ENCODE measurements at places on chromosomes 7 and 10.

DNA sequence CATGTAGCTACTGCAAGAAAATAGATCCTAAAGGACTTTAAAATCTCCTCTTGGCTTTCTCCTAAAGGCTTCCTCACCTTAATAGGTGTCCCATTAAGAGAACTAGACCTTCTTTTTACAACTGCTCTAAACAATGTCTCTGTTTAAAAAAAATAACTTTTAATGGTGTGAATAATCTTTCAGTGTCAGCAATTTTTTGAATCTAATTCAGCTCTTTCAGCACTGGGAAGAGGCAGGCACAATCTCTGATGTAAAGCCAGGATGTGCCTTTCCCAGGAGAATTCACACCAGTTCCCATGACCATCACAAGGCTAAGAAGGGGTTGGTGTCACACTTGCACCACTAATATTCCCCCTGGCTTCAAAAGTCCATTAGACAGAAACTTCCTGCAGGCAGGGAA lies 254.6 kb downstream of the XPNPEP1 start:
- DNase-seq = no peak

DNA sequence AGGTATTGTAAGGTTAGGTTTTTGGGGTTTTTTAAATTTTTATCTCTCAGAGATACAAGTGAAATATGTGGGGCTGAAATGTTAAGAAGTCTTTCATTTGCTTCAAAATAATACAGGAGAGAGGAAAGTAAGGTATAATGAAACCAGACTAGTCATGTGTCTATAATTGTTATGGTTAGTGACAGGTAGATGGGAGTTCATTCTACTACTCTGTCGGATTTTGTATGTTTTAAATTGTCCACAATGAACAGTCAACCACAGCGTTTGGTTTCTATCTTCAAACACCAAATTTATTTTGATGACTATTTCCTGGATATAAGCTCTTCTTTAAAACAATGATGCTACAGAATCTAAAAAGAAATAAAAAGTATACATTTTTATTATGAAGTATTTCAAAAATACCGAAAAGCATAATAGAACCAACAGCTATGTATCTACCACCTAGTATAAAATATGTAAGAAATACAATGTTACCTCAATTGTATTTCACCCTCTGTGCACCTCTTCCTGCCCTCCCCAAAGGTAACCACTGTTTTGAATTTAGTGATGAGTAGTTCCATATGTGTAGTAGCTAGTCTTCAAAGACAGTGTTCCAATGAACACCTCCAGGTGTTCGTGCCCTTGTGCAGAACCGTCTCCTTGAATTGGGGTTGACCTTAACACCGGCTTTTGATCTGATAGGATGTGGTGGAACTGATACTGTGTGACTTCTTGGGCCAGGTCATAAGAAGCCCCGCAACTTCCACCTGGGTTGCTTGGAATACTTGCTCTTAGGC lies 74.8 kb upstream of the CDK1 start:
- no peak for DNase-seq

GRCh38 chr10:26729395-26729794 lies 31.9 kb downstream of the PDSS1 start:
- no peak for DNase-seq

- DNase-seq = no peak
These were observed 456.8 kb upstream of the NRP1 start for GRCh38 chr10:33791272-33791660.

GRCh38 chr7:110356438-110356837 lies 734.5 kb upstream of the LRRN3 start:
- no peak for DNase-seq

DNA sequence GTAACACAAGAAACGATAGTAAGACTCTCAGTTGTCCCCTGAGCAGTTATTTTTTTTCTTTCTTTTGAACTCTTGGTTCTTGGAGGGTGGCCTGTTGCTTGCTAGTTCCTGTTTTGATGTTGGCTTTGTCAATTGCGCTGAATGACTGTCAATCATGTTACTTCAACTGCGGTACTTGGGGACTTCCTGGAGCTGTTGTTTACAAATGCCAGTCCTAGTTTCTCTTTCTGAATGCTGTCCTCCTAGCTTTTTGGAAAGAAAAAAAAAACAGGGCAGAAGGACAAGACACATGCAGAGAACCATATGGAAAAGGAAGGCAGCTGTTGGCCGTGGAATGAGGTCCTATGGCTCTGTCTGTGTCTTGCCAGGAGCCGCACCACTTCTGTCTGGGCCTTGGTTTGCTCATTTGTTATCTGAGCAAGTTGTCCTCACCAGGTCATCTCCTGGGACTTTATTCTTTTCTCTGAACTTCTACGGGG lies 7.0 kb upstream of the PDCD4 start:
- peak; percentile 36 for DNase-seq

DNA sequence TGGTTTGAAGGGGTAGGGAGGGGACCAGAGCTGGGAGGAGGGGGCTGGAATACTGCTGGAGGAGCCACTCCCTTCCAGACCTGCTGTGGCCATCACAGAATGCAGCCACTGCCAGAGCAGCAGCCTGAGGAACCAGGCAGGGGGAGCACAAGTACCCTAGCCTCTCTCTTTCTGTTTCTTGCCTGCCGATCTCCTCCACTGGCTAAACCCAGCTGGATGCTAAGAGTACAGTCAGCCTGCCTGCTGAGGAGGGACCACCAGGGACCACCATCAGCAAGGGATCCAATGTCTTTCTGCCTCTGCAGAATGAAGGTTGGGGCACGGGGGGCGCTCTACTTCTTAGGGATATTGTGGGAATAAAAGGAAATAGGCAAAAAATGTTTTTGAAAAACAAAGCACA lies 4.7 kb downstream of the BLVRA start:
- DNase-seq = no peak

GRCh38 chr7:102926783-102927140 lies 14.0 kb downstream of the LRRC17 start:
- no peak for DNase-seq

DNA sequence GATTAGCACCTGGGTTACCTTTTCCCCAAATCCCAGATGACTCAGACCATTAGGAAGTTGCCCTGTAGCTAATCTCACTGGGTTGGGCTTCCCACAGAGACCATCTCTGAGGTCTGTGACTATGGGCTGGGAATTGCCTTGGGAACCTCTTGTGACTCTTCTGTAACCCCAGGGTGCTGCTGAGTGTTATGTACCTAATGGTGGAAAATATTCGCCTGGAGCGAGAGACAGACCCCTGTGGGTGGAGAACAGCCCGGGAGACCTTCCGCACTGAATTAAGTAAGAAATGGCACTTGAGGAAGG lies 20.0 kb downstream of the STRIP2 start:
- no peak for DNase-seq

- no peak for DNase-seq
These were observed 143.1 kb upstream of the CAV2 start for GRCh38 chr7:116356333-116356965.

- DNase-seq = no peak
These were observed at the start of gene BEND7 for GRCh38 chr10:13528875-13529713. TSS of gene BEND7 (minus strand) at chr10:13529014. CDS start at chr10:13528533, 481 bp downstream.

- no peak for DNase-seq
These were observed 25.9 kb downstream of the GPRIN2 start for GRCh38 chr10:46530249-46531186.

DNA sequence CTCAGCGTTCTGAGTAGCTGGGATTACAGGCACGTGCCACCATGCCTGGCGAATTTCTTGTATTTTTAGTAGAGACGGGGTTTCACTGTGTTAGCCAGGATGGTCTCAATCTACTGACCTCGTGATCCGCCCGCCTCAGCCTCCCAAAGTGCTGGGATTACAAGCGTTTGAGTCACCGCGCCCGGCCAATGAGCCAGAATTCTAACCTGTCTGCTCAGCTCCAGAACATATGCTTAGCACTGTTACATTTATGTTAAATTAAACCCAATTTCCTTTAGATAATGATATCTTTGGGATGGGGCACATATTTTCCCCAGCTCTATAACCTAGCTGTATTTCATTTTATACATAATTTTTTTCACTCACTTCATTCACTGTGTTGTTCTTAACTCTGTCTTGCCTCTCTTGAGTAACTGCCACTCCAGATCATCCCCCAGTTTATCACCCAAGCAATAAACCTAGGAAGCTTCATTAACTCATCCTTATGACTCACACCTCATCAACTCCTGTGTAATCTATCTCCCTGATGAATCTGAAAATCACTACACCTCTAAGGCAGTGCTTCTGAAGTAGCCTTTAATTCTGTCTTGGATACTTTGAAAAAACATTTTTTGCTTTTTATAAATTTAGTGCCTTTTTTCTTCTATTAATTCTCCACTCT lies 559.7 kb upstream of the ZWINT start:
- DNase-seq = no peak

DNA sequence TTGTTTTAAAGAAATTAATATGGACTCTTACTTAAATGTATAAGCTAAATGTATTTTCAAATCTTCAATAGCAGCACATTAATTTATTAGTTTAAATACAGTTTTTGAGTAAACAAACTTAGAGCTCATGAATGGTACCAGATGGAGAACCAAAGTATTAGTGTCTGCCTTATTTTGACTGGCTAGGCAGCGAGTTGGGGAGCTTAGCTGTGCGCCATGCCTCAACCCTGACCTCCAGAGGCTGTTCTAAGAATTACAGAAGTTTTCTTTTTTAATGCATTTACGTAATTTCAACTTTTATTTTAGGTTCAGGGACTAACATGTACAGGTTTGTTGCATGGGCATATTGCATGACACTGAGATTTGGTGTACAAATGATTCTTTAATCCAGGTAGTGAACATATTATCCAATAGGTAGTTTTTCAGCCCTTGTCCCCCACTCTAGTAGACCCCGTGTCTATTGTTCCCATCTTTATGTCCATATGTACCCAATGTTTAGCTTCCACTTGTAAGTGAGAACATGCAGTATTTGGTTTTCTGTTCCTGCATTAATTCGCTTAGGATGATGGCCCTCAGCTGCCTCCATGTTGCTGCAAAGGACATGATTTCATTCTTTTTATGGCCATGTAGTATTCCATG lies 166.8 kb downstream of the IQUB start:
- no peak for DNase-seq

- no peak for DNase-seq
These were observed at the start of gene CACNA2D1 for GRCh38 chr7:82443547-82444219. TSS of gene CACNA2D1 (minus strand) at chr7:82443777.

All from activated CD4-positive, alpha-beta T cell treated with anti-CD3 and anti-CD28 coated beads for 4 hours (primary cell).